GF-D8 (cell line): ENCODE measurements at places on chromosomes 5 and 9.

- DNase-seq, result no peak
Observed at GRCh38 chr5:4963265-4963664, 176.9 kb upstream of the ADAMTS16 start.

- no peak for DNase-seq
Observed at GRCh38 chr5:136094189-136094912, 38.3 kb upstream of the SMAD5 start.

DNA sequence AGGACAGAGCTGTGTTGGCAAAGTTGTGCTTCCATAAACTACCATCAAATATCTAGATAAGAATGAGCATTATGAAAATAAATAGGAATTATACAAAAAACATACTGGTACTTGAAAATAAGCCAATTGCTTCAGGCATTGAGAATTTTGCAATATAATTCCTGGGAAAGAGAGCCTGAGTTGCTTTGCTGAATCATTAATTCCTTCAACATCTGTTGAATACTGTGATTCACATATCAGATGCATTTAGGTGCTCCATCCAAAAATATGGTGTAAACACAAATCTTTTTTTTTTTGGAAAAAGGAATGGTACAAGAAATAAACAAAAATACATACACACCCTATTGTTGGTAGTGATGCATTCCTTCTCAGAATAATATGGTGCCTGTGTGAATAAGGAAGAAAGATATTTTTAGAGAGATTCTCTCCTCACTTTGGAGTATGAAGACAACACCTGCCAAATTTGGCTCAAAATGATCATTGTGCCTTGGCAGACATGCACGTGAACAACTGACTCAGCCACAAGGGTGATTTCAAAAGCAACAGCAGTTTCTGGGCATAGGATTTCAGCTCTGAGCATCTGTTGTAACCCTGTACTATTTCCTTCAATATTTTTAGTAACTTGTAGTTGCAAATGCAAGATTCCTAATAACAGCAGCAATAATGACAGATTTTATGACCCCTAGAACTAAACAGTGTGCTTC lies 96.7 kb downstream of the CAVIN4 start:
- no peak for DNase-seq

DNA sequence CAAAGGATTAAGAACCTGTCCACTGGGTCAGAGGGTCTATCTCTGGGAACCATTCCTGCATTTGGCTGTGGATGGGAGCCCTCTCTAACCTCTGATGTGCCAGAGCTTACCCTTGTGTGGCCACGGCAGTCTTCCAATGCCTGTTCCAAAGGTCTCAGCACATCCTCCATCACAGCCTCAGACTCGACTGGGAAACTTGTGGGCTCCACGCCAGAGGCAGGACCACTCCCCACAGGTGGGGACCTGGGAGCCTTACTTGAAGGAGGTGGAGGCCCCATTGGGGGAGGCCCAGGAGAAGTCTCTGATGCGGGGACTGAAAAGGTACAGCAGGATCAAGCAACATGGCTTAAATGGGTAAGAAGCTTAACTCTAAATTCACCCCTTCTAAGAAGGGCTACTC lies 4.4 kb downstream of the EIF4EBP3 start:
- DNase-seq, result no peak

- no peak for DNase-seq
Observed at GRCh38 chr9:16928179-16928945, 57.9 kb upstream of the BNC2 start.

DNA sequence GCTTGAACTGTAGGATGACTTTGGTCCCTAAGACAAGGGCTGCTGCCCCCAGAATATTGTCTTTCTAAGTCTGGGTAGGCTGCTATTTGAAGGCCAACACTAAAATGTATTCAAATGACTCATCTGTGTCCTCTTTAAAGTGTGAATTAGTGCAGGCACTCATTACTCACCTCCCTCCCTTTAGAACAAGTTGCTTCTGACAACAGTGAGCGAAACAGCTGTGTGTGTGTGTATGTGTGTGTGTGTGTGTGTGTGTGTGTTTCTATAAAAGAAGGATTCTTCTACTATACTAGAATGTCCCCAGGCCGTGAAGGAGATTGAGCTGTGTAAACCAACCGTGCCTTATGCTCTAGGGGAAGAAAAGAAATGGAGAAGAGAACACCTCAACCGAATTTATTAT lies 1337.2 kb downstream of the PTPRD start:
- no peak for DNase-seq
